ENCODE measurements at places on chromosomes 7 and 10.

- no peaks in the 10 kb centered on the region for H3K36me3 ChIP-seq
- H3K27ac ChIP-seq = no peak overlapping the region
- DNase-seq = no peak
- no peak overlapping the region for H3K4me3 ChIP-seq
- no peaks in the 10 kb centered on the region for H3K27me3 ChIP-seq
- no peaks in the 10 kb centered on the region for H3K4me1 ChIP-seq
These were observed 119.7 kb upstream of the SLC25A13 start for GRCh38 chr7:96441436-96442084.

GRCh38 chr10:114881417-114881816, 56.6 kb upstream of the TRUB1 start:
- H3K27me3 ChIP-seq = no peaks in the 10 kb centered on the region
- DNase-seq = no peak
- H3K4me1 ChIP-seq = peaks cover 11% of the 10 kb centered on the region
- no peaks in the 10 kb centered on the region for H3K36me3 ChIP-seq
- no peak overlapping the region for H3K4me3 ChIP-seq
- H3K27ac ChIP-seq = no peak overlapping the region

- DNase-seq = no peak
- H3K4me3 ChIP-seq = no peak overlapping the region
- H3K36me3 ChIP-seq = no peaks in the 10 kb centered on the region
- H3K27me3 ChIP-seq = no peaks in the 10 kb centered on the region
- peaks cover 4% of the 10 kb centered on the region for H3K4me1 ChIP-seq
These were observed 282.7 kb downstream of the BAMBI start for GRCh38 chr10:28959850-28960501.

- peaks cover 14% of the 10 kb centered on the region for H3K36me3 ChIP-seq
- peaks cover 16% of the 10 kb centered on the region for H3K4me1 ChIP-seq
- no peak overlapping the region for H3K27ac ChIP-seq
- DNase-seq = no peak
- H3K27me3 ChIP-seq = no peaks in the 10 kb centered on the region
These were observed 4.5 kb downstream of the GPRIN2 start for GRCh38 chr10:46551701-46552525.

DNA sequence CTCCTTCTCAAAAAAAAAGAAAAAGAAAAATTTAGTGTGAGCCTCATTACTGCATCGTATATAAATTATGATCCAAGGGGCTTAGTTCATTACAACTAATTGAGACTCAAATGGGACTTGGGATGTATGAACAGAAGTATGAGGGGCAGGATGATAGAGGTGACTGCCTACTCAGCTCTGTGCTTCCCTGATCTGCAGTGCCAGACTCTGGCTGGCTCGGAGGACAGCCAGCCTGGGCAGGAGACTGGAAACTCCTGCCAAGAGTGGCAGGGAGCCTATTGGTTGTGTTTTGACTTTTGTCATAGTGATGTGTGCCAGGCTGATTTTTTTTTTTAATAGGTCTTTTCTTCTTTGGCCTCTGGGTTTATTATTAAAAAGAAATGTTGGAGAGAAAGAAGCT, 73.8 kb upstream of the GTF2IRD1 start:
- H3K27ac ChIP-seq = no peak overlapping the region
- peaks cover 5% of the 10 kb centered on the region for H3K4me1 ChIP-seq
- peaks cover 13% of the 10 kb centered on the region for H3K36me3 ChIP-seq
- H3K27me3 ChIP-seq = no peaks in the 10 kb centered on the region
- no peak for DNase-seq

- H3K4me1 ChIP-seq = no peaks in the 10 kb centered on the region
- H3K36me3 ChIP-seq = no peaks in the 10 kb centered on the region
- no peak overlapping the region for H3K4me3 ChIP-seq
- H3K27me3 ChIP-seq = no peaks in the 10 kb centered on the region
These were observed 77.1 kb upstream of the FGFR2 start for GRCh38 chr10:121675344-121675743.

DNA sequence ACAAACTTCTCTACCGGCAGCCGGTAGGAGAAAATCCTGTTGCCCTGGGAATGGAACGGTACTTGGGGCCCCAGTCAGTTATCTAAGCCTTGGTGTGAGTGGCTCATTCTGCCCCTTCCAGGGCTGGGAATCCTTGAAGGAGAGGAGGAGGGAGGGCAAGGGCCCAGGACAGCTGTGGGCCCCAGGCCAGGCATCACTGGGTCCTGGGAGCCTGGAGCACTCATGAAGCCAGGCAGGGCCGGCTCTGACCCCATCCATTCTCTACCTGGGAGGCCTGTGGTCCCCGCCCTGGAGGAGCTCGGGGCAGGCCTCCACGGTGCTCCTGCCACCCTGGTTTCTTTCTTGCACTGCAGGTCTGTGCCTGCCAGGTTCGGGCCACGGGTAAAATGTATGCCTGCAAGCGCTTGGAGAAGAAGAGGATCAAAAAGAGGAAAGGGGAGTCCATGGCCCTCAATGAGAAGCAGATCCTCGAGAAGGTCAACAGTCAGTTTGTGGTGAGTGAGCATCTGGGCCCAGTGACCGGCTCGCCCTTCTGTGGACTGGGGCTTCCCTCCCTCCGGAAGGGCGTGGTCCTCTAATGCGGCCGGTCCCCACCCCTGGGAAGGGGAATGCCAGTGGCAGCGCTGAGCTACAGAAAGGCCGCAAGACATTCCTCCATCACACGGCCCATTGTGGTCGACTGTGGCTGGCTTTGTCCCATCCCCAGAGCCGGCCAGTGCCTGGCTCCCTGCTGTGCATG, 111.3 kb downstream of the RGS10 start:
- H3K27ac ChIP-seq = no peak overlapping the region
- no peak overlapping the region for H3K4me3 ChIP-seq
- H3K36me3 ChIP-seq = peaks cover 62% of the 10 kb centered on the region
- peaks cover 11% of the 10 kb centered on the region for H3K4me1 ChIP-seq
- no peak for DNase-seq

GRCh38 chr7:137816696-137817320, 30.0 kb downstream of the DGKI start:
- H3K36me3 ChIP-seq = no peaks in the 10 kb centered on the region
- DNase-seq = no peak
- peaks cover 5% of the 10 kb centered on the region for H3K4me1 ChIP-seq
- no peaks in the 10 kb centered on the region for H3K27me3 ChIP-seq

DNA sequence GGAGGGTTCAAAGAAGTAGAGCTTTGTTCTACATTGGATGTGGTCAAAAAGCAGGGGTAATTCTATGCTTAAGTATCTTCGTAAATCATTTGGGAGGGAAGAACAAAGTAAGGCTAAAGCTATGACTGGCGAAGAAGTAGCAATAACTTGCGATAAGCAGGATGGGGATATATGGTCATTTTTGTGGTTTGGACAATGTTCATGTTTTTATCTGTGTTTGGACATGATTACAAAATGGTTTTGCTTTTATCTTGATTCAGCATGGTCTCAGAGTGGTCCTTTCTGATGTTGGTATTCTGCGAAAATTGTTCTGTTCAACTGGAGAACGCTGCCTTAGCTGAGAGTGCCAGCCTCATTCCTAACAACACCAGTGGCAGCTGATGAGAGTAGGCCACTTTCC, 208.8 kb downstream of the SEMA3A start:
- H3K27me3 ChIP-seq = no peaks in the 10 kb centered on the region
- DNase-seq = no peak
- no peak overlapping the region for H3K4me3 ChIP-seq

Measured in SJSA1 (cell line).